Stimulated activated CD4-positive, alpha-beta T cell treated with anti-CD3 and anti-CD28 coated beads, Interleukin-4, amount 100 ng/mL, for 48 hours (primary cell): ENCODE measurements at places on chromosomes 12 and 14.

DNA sequence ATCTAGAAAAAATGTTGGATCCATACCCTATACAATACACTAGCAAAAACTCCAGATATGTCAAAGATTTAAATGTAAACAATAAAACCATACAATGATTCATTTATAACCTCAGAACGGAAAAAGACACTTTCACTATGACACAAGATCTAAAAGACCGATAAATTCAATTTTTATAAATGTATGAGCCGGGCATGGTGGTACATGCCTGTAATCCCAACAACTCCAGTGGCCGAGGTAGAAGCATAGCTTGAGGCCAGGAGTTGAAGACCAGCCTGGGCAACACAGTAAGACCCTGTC, 2.5 kb upstream of the SOS2 start:
- no peak for DNase-seq

DNA sequence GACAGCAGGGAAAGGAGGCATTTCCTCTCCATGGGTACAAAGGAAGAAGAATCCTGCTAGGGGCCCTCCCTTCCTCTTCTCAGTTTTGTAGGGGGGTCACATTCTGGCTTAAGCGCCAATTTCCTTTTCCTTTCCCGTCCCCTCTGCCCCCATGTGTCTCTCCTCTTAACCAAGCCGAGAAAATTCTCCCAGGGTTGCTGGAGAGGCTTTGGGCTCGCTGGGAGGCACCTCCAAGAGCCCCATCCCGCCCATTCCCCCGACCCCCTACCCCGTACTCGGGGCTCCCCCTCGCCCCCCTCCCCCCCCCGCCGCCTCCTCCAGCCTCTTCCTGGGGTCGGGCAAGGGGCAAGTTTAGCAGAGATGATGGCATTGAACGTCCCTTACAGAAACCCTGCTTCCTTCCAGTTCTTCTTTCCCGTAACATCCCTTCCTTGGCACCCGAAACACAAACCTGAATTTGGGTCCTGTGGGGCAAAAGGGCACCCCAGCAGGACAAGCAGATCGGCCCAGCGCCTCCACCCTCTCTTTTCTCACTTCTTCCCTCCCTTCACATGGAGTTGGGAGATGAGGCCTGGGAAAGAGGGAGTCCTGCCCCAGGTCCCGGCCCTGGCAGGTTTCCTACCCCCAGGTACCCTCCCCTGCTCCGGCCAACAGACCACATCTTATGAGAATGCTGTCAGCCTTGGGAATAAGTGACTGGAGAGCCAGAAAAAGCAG, 13.7 kb downstream of the PLEKHG6 start:
- no peak for DNase-seq

DNA sequence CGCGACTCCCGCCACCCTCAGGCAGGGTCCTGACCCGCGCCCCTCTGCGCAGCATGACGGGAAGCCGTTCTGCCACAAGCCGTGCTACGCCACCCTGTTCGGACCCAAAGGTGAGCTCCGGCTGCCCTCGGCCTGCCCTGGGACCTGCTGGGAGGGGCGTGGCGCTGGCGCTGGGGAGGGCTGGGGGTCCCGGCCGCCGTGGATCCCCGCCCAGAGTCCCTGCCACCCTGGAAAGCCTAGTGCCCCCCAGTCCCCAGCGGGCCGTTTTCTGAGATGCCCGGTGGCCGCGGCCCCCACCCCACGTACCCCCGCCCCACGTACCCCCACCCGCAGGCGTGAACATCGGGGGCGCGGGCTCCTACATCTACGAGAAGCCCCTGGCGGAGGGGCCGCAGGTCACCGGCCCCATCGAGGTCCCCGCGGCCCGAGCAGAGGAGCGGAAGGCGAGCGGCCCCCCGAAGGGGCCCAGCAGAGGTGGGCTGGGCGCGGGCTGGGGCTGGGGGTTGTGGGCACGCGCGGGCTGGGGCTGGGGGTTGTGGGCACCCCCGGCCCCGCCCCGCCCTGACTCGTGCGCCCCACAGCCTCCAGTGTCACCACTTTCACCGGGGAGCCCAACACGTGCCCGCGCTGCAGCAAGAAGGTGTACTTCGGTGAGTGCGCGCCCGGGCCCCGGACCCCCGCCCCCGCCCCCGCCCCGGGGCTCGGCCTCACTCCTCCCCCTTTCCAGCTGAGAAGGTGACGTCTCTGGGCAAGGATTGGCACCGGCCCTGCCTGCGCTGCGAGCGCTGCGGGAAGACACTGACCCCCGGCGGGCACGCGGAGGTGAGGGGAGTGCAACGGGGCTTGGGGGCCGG, 4.0 kb downstream of the CRIP2 start:
- no peak for DNase-seq

DNA sequence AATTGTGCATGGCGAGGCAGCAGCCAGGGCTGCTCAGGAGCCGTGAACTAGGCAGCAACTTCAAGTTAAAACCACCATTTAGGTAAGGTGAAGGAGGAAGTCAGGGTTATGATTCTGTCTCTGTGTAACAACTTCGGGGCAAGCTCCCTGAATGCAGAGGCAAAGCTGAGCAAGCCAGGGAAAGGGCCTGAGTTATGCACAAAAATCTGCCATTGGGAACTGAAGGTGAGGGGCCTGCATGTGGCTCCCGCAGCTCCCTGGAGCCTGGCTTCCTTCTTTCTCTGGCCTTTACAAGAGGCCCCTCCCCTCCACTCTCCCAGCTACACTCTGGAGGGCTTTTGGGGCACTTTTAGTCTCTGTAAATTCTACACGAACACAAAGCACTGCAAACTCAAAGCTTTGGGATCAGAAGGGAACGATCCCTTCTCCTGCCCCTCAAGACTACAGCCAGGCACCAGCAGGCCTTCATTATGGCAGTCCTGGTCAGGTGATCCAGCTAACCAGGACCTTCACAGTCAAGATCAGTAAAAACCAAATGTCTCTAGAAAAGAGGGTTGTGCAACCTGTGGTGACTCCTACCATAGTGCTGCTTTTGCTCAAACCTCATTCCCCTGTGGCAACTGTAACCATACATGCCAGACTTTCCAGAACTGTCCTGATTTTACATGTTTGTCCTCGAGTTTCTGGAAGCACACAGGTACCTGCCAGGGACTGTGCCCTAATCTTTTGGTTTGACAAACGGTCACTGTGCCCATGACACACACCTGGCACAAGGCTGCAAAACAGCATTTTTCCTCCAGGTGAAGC, 67.2 kb upstream of the PTGR2 start:
- no peak for DNase-seq

DNA sequence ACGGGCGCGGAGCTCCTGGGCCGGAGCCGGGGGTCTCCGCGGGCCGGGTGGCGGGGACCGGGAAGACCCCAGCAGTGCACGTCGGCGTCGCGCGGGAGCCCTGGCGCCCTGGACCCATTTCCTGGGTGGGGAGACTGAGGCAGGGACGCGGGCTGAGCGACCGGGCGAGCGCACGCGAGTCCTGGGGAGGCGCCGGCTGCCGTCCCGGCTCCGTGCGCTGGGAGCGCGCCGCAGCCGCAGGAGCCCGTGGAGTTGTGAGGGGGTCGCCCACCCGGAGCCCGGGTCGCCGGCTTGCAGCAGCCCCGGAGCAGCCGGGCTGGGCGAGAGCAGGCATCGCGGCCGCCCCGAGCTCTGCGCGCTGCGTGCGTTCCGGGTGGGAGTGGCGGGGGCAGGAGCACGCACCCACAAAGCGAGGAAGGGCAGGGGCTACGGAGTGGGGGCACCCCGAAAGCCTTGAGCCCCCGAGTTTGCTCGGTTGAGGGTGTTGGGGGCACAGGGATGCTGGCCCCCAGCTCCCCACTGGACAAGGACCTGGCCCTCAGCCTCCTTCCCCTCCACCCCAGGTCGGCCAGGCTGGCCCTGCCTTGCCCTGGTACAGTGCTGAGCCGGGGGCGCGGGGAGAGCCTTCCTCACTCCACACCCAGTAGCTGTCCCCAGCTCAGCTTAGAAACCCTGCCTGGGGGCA, 620 bp downstream of the MMP17 start:
- no peak for DNase-seq

GRCh38 chr14:102505775-102506625, 3.6 kb downstream of the ANKRD9 start:
- no peak for DNase-seq

DNA sequence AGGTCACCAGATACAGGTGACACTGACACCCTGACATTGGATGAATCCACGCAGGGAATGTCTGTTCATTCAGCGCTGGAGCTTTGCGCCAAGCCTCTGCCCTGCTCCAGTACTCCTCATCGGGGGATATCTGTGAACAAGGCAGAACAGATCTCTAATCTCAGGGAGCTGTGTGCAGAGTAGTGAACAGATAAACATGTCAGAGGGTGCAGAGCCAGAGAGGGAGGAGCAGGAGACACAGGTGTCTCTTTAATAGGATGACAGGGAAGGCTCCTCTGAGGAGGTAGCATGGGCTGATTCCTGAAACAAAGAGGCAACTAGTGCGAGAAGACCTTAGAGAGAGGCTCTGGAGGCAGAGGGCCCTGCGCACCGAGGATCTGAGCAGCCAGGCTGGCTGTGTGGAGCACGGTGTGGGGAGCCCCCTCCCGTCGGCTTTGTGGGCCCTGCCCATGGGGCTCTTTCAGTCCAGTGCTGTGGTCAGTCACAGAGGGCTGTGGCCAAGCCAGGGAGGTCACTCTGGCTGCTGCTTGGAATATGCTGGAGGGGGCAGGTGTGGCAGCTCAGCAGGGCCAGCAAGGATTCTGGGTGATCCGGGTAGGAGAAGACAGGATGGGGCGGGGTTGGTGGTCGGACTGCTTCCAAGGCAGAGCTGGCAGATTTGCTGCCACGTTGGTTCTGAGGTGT, 55.6 kb downstream of the TECPR2 start:
- DNase-seq, result no peak

- no peak for DNase-seq
These were observed 203.8 kb downstream of the TSPAN9 start for GRCh38 chr12:3280967-3281366.

- DNase-seq, result no peak
These were observed 15.8 kb upstream of the ANKRD33 start for GRCh38 chr12:51871918-51872688.
